Omental fat pad (tissue), 4 donors: ENCODE measurements at places on chromosomes 6 and 20. TPM values are rescaled to one million over a fixed set of nuclear protein-coding genes. Genes with fewer than 3 reads are reported as not detected.

DNA sequence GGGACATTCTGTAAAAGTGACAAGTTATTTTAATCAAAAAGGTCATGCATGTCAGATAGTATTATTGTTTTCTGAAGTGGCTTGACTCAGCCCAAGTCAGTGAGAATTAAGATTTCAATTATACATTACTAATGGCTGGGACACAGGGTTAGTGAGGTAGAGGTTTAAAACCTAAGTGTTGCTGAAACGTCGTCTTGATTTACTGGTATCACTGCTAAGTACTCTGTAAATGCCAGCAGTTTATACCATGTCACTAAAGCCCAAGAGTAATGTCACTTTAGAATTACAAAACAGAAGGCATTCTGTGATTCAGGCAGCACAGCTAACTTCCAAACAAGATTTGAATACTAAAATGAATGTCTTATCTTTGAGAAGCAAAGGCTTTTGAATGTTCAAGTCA is 176.6 kb downstream of the NKAIN2 start:
- no peak for DNase-seq

GRCh38 chr6:170367241-170367640 is 60.7 kb downstream of the FAM120B start:
- no peak for DNase-seq

- DNase-seq, result no peak
Measured at GRCh38 chr6:12584631-12585405, 131.7 kb upstream of the PHACTR1 start.

GRCh38 chr20:33524261-33524660 is 34.4 kb downstream of the CBFA2T2 start:
- DNase-seq, result no peak

DNA sequence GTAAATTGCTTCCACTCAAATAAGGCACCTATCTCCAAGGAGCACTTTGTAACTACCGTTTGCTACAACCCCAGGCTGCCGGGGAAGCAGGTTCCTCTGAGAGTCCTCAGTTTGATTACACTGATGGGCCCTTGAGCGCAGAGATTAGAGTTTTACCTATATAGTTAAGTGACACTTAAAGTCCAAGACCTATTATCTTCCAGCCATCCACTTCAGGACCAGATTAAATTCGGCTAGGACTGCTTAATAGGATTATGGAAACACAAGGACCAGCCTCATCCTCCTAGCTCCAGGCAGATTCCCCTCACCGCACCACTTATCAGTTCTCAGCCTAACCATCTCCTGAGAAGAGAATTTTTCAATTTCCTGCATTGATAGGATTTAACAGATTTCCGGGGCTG is 64.7 kb upstream of the TIAM2 start:
- no peak for DNase-seq

- DNase-seq, result no peak
Measured at GRCh38 chr6:140201787-140202458, 827.5 kb upstream of the CITED2 start.

- no peak for DNase-seq
Measured at GRCh38 chr20:35637276-35637675, 21.6 kb downstream of the SPAG4 start.

GRCh38 chr6:99471638-99472037 is 43.6 kb downstream of the USP45 start:
- no peak for DNase-seq

GRCh38 chr6:55968926-55969325 is 93.5 kb upstream of the BMP5 start:
- DNase-seq, result no peak

DNA sequence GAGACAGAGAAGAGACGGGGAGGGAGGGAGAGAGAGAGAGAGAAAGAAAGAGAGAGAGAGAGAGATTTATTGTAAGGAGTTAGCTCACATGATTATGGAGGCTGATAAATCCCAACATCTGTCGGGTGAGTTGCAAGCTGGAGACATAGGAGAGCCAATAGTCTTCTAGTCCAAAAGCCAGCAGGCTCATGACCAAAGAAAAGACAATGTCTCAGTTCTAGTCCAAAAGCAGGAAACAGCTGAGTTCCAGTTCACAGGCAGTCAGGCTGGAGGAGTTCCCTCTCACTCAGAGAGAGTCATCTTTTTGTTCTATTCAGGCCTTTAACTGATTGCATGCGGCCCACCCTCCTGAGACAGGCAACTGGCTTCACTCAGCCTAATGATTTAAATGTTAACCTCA is 416.6 kb downstream of the PREX1 start:
- DNase-seq, result no peak

DNA sequence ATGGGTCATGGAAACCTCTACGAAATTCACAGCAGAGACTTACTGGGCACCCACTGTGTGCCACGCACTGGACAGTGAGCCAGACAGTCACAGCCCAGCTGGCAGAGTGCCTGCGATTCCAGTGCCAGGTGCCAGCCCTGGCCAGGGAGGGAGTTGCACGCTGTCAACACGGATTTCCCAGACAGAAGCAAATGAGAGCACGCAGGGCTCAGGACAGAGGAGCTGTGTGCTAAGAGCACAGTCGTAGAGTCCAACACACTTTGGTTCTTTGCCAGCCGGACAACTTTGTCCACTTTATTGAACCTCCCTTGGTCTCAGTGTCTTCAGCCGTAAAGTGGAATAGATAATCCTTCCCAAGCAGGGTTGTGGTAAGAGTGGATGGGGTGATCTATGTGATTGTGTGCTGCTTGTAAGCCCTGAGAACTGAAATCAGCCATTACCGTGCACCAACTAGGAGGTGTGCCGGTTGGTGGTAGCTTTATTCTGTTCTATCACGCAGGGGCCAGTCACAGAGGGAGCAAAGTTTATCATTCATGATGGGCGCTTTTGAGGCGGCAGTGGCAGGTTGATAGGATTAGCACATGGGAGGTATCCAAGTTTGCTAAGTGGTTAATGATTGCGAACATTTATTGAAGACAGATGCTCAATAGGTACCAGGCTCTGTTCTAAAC is 40.6 kb downstream of the SIRPA start:
- DNase-seq, result no peak

GRCh38 chr20:17731233-17731632 is 31.5 kb downstream of the BANF2 start:
- DNase-seq, result no peak

- DNase-seq, result no peak
Measured at GRCh38 chr6:14110001-14110818, 7.4 kb upstream of the CD83 start.

- no peak for DNase-seq
Measured at GRCh38 chr20:36493801-36494114, 47.6 kb upstream of the MYL9 start.

DNA sequence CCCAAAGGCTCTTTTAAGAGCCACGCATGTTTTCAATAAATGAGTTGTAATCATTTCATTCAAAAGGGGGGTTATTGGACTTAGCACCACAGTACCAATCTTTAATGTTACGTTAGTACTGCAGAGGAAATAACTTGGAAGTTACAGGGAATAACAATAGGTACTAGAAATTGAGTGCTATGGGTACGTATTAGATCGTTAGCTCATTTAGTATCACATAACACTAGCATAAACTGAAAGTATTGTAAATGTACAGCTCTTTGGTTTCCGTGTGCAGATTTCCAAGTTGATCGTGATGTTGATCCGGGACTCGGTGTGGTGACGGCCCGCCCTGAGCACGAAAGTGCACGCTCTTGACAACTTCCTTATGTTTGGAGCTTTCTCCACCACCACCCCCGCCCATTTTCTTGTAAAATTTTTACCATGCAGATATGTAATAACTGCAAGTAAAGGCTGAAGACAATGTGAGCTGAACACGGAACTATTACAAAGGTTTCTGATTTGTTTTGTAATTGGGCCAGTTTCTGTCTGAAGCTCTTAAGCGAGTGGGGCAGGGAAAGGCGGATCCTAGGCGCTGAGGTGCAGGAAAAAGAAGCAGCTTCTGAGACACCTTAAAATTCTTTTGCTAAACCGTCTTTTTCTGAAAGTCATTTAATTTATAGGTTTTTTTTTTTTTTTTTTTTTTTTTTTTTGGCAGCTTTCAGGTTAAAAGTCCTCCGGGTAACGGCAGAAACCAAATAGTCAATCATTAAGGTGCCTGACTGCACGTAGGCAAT is 71.5 kb downstream of the HFE start:
- no peak for DNase-seq

GRCh38 chr20:37346535-37347346 is 801 bp downstream of the SRC start:
- DNase-seq, result no peak

DNA sequence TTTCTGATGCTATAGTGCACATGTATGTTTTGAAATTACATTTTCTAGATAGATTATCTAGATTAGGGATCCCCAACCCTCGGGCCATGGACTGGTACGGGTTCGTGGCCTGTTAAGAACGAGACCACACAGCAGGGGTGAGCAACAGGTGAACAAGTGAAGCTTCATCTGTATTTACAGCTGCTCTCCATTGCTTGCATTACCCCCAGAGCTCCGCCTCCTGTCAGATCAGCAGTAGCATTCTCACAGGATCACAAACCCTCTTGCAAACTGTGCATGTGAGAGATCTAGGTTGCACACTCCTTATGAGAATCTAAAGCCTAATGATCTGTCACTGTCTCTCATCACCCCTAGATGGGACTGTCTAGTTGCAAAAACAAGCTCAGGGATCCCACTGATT is 10.4 kb downstream of the CEP57L1 start:
- no peak for DNase-seq

DNA sequence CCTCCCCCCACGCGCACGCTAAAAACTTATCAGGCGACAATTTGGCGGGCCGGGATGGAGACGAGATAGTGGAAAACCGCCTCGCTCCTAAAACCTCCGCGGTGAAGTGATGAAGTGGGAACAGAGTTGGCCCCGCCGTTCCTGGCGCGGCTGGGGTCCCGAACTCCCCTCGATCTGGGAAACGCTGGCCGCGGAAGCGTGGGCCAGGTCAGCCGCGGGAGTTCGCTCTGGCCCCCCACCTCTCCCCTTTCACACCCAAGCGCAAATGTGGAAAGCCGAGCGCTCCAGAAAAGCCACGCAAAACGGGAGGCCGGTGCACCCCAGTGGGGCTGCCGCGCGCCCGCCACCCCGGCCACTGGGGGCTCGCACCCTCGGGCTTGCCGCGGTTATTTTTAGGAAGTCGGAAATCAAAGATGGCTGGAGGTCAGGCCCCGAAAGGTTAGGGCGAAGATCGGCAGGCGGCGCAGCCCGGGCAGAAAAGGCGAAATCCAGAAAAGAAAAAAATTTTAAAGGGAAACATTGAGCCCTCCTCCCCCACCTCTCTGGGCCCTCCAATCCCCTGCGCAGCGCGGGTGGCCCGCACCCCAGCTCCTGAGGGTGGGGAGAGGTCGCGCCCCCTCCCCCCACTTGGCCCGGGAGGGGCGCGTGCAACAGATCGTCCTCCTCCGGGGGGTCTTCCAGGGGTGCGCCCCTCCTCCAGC is 1.0 kb downstream of the SALL4 start:
- no peak for DNase-seq

- no peak for DNase-seq
Measured at GRCh38 chr6:162770955-162771354, 43.2 kb downstream of the PACRG start.

DNA sequence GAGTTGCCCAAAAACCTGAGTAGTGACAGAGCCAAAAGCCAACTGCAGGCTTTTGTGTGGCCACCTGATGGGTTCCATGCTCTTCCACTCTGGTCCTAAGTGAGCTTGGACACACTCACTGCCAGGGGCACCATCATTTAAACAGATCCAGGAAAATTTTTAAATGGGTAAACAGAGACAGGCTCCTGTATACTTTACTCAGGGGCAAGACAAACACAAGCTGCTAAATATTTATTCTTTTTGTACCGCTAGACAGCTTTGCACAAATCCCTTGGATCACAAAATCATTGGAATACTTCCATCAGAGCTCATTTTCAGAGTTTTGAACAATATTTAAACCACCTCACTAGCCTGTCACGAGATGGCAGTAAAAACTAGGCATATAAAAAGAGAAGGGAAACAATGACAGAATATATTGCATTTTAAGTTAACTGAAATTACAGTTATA is 31.4 kb downstream of the GCLC start:
- DNase-seq, result no peak

- no peak for DNase-seq
Measured at GRCh38 chr6:105001906-105002305, 45.0 kb downstream of the LIN28B start.

- DNase-seq, result no peak
Measured at GRCh38 chr6:157291356-157291755, 32.0 kb downstream of the TMEM242 start.

DNA sequence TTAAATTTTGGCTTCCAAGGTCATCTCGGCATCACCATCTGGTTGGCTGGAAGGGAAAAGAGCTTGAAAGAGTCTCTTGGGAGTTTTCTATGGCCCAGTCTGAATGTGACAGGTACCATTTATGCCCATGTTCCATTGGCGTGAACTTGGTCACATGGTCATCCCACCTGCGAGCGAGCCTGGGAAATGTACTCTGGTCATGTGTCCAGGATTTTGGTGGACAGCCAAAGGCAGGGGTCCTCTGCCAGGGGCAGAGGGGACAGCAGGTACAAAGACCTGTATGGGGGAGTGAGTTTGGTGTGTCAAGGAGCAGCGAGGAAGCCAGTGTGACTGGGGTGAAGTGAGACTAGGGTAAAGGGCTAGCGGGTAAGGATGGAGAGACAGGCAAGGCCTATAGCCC is 112.6 kb downstream of the CDC5L start:
- DNase-seq, result no peak

- DNase-seq, result no peak
Measured at GRCh38 chr6:165599121-165599520, 63.9 kb downstream of the PDE10A start.

GRCh38 chr20:51740838-51741237 is 27.4 kb downstream of the ATP9A start:
- DNase-seq, result no peak

DNA sequence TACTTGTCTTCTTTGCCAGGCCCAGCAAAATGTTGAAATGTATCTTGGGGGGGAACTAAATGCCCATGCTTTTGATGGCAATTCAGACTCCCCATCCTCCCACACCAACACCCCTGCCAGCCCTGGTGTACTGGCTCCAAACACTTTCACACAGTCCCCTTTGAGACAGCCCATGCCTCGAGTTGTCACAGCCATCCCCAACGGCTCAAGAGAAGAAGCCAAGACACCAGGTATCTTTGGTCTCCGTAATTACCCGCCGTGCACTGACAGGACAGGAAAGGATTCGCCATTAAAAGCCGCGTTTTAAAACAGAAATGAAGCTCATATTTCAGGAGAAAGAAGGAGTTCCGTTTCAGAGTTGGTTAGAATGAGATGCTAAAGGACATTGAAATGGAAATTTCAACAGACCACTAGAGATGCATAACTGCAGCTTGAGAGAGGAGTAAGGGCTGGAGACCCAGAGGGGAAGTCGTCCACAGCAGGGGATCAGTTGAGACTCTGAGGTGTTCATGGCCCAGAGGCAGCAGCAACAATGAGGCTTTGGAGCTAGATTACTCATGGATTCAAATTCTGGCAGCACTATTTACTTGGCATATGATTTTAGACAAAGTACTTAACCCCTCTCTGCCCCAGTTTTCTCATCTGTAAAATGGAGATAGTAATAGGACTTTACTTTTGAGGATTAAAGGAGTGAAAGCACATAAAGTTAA is 63.5 kb upstream of the ADGRF1 start:
- DNase-seq, result no peak

GRCh38 chr20:4325548-4326187 is 310.3 kb upstream of the RNF24 start:
- DNase-seq, result no peak

The PDYN gene
- not detected for total RNA-seq

The TRAPPC3L gene
- total RNA-seq, result not detected

The MEI4 gene
- total RNA-seq, result not detected

The PGC gene
- not detected for total RNA-seq

The CTAGE9 gene
- total RNA-seq, result not detected

The ZBTB46 gene
- total RNA-seq, result 11.1 TPM

The FRS3 gene
- 1.2 TPM for total RNA-seq

The C6orf132 gene
- 3.3 TPM for total RNA-seq
